GM12891 (cell line): ENCODE measurements at places on chromosomes 6 and 20.

DNA sequence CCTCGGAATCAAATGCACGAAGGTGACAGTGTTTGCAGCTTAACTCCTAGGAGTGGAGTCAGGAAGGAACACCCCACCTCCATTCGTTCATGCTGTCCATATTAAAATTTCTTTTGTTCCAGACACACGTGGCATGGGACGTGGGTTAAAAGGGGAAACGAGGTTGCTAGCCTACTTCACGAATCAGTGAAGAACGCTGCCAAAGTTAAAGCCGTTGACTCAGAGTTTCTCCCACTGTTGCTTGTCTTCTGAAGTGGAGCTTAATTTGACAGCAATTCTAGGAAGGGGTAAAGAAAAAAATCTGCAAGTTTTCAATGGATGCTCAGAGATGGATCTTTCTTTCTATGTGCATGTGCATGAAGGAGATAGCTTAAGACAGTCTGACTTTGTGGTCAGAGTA lies 499.1 kb downstream of the CD83 start:
- no peak for DNase-seq

- no peak for DNase-seq
These were observed 289.9 kb upstream of the MMS22L start for GRCh38 chr6:97572943-97573342.

- DNase-seq = no peak
These were observed 369.4 kb upstream of the HS3ST5 start for GRCh38 chr6:114712129-114712662.

DNA sequence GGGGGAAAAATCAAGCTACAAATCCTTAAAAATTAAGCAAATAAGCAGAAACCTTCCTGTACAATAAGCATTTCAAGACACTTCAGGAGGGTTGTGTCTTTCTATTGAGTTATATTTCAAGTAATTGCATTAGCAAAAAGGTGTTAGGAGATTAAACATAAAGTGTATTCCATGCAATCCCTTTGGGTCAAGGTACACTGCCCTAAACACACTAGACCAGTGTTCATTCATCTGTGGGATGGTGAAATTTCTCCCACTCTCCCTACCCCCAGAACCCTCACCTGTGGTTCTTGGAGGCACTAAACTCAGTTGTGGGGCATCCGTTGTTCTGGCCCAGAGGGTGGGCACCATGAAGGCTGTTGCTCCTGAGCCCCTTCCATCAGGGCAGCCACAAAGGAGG lies 205.1 kb upstream of the SGK1 start:
- DNase-seq = no peak

- DNase-seq = no peak
These were observed 145.5 kb upstream of the RNF24 start for GRCh38 chr20:4160761-4161305.
